IMR-90 (cell line): ENCODE measurements at places on chromosomes 1 and 21. TPM values are rescaled to one million over a fixed set of nuclear protein-coding genes. Genes with fewer than 3 reads are reported as not detected.

DNA sequence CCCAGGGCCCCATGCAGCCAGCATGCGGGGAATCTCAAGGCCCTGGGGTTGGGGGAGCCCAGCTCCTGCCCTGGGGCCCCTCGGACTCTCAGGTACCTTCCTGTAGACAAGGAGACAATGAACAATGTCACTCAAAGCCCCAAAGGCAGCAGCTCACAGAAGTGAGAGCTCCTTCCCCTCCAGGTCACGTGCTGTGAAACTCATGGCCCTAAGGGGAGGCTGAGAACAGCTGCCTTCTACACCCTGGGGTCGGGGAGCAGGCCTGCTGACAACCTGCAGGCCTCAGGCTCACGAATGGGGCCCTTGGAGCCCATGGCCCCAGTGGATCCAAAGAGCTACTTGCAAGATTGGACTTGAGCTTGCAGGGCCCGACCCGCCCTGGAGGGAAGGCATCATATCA lies 3.2 kb downstream of the MEGF6 start:
- H3K36me3 ChIP-seq = no peaks in the 10 kb centered on the region
- H3K4me3 ChIP-seq = no peak overlapping the region
- H3K27me3 ChIP-seq = peaks cover 31% of the 10 kb centered on the region; the same call in 1 of the 2 replicates
- H3K4me1 ChIP-seq = peaks cover 9% of the 10 kb centered on the region
- no peak overlapping the region for H3K27ac ChIP-seq
- DNase-seq = no peak

The LAX1 gene
- not detected in 2 replicates for total RNA-seq

- no peaks in the 10 kb centered on the region for H3K36me3 ChIP-seq
- no peak overlapping the region for H3K4me3 ChIP-seq
- H3K27me3 ChIP-seq = no peaks in the 10 kb centered on the region
- DNase-seq = peak; percentile 54
- no peaks in the 10 kb centered on the region for H3K4me1 ChIP-seq
These were observed 16.9 kb downstream of the RPTN start for GRCh38 chr1:152141971-152142584.

DNA sequence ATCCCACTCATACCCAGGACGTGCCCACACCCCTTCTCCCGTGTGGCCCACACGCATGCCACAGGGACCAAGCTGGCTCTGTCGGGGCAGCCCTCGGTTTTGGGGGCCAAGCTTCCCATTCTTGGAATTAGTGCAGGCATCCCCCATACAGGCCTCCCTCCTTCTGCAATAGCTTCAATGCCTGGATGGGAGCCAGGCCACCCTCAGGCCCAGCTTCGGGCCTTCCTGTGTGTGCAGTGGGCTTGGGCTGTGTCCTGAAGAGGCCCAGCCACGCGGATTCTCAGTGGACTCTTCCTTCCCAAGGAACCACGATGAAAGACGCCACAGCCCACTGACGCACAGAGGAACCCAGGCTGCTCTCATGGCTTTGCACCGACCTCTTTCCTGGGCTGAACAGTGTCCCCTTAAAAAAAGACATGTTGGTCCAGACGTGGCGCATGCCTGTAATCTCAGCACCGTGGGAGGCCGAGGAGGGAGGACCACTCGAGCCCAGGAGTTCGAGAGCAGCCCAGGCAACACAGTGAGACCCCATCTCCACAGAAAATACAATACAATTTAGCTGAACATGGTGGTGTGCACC lies 3.4 kb downstream of the KRTAP10-11 start:
- no peak overlapping the region for H3K27ac ChIP-seq
- no peak overlapping the region for H3K4me3 ChIP-seq
- H3K4me1 ChIP-seq = no peaks in the 10 kb centered on the region
- H3K36me3 ChIP-seq = no peaks in the 10 kb centered on the region
- no peak for DNase-seq

DNA sequence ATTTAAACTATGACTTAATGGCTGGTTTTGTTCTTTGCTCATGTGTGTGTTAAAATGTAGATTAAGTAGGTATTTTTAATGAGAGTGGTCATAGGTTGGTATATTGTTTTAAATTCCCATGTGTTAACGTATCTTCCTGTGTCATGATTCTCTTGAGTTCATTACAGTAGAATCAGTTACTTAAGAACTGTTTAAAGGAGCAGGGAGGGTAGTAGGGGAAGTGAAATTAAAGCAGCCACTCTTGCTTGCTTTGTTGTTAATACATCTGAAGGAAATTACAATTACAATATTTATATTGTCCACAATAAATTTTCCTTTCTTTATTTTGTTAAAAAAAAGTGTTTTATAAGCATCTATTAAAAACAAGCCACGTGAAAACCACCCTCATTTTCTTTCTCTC lies 119.2 kb upstream of the KIAA1614 start:
- H3K36me3 ChIP-seq = no peaks in the 10 kb centered on the region
- no peaks in the 10 kb centered on the region for H3K27me3 ChIP-seq
- no peak overlapping the region for H3K27ac ChIP-seq

DNA sequence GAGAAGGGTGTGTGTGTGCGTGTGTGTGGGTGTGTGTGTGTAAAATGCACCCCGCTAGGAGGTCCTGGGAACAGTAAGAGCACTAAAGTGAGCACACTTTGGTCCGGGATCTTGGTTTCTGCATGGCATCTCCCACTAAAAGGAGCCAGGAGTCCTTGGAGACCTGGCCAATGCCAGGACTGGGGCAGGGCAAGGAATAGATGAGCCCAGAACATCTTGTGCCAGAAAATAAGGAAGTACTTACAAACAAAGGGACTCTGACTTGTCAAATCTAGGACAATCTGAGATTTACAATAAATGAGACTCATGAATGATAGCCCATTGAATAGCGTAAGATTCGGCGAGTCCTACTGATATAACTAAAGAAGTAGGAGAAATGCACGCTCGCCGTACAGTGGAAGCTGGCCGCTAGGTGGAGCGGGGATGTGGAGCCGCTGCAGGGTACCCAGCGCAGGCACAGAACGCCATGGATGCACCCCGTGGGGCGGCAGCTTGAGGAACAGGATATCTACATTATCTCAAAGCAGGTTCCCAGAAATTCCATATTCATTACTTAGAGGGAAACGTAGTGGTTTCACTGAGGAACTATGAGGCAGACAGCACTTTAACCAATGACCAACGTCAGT lies 7.1 kb downstream of the SLC37A1 start:
- H3K27me3 ChIP-seq = peaks cover 28% of the 10 kb centered on the region
- peaks cover 5% of the 10 kb centered on the region; the same call in 1 of the 2 replicates for H3K4me1 ChIP-seq
- no peak overlapping the region for H3K27ac ChIP-seq
